KG1 (cell line): ENCODE measurements at places on chromosomes 13 and 19.

DNA sequence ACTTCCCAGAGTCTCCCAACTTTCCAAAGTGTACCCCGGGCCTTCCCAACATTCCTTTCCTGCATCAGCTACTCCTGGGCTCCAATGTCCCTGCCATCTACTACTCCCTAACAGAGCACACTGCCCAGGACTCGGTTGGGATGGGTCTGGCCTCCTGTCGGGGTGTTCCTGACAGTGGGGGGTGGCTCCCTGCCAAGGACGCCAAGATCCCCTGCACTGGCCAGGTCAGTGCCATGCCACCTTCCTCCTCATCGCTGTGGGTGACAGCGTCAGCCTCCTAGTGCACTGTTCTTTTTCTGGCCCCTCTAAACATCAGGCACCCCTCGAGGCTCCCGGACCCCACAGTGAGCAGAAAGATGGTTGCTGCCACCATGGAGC, 13.8 kb downstream of the EPS15L1 start:
- DNase-seq = no peak

DNA sequence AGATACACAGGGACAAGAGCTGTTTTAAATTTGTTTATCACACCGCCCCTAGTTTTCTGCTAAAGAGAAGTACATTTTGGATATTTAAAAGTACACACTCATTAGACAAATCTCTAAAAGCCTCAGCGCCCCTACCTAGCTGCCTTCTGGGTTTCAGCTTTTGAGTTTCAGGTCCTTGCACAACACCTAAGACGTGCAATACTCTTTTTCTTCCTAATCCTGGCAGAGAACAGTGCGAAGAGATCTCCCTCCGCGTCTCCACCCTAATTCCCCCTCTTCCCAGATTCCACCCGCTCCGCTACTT, 421 bp upstream of the KLF5 start:
- DNase-seq = no peak

GRCh38 chr13:27177852-27178251, 6.2 kb upstream of the USP12 start:
- DNase-seq = no peak

DNA sequence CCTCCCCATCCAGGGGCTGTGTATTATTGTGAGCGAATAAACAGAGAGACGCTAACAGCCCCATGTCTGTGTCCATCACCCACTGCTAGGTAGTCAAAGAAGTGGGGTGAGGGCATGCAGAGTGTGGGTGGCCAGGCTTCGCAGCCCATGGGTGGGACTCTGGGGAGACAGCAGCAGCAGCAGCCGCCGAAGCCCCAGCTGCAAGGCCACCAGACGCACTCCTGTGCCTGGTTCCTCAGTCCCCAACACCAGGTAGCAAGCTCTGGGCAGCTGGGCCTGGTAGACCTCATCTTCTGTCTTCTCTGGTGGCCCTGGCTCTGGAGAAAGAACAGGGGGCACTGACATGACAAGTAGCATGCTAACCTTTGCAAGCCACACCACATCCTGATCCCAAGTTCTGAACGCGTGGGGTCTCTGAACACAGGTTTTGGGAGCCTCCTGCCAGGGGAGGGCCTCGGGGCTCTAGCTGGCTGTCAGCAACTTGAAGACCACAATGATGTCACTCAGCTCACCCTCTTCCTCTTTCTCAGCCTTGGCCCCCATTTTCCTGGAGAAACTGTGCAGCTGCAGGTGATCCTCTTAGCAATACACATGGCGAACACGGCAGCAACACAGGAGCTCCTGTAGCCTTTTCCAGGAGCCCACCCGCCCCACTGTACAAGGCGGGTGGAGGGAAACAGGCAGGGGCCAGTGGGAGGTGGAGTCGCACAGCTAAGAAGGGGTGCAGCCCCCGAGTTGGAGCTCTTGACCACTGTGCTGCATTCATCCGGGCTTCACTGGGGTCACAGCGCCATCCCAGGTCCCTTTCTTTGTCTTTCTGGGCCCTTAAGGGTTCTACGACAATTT, 5.8 kb downstream of the FUZ start:
- DNase-seq = no peak

GRCh38 chr19:43553656-43554055, 20.7 kb downstream of the ZNF575 start:
- DNase-seq = no peak

DNA sequence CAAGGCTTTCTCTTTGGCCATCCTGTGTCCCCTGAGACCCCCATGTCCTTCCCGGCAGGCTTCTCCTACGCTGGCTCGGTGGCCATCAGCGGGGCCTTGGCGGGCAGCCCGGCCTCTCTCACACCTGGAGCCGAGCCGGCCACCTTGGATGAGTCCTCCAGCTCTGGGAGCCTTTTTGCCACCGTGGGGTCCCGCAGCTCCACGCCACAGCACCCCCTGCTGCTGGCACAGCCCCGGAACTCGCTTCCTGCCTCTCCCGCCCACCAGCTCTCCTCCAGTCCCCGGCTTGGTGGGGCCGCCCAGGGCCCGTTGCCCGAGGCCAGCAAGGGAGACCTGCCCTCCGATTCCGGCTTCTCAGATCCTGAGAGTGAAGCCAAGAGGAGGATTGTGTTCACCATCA, 14.2 kb downstream of the PLEKHJ1 start:
- no peak for DNase-seq

GRCh38 chr19:2288338-2288817, 6.4 kb upstream of the PEAK3 start:
- DNase-seq = no peak

DNA sequence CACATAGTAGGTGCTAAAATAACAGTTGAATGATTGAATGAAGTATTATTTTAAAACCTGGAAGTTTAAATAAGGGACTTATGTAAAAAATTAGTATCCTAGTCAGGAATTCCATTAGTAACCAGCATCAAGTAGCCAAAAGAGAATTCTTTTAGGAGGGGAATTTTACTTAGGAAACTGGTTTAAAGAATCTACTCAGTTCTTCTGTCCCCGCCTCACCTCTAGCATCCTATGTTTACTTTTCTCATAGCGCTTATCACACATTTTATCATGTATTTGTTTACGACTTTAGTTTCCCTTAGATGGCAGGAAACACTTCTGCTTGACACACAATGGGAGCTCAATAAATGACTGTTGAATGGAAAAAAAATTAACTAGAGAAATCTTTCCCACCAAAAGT, 229.0 kb downstream of the KLF5 start:
- DNase-seq = no peak

DNA sequence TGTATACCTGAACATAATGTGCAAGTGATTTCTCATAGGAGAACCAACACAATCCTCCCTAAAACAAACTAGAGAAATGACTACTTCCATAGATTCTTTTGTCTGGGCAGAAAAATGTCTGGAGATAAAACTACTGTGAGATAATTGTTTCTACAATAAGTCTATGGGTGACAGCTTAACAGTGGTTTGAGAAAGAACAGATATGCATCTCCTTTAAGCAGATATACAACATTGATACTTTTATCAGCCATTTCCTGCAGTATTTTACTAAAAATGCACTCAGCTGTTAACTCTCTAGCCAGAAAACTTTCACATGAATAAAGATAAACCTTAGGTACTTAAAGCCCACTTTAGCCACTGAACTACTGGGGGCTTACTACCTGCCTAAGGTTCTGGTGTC, 1132.4 kb downstream of the EFNB2 start:
- no peak for DNase-seq

- no peak for DNase-seq
Measured at GRCh38 chr13:113049521-113049941, 56.1 kb upstream of the F7 start.

- DNase-seq = no peak
Measured at GRCh38 chr13:41520660-41521630, 63.6 kb downstream of the RGCC start.
